ENCODE measurements at places on chromosomes 3 and 15.

DNA sequence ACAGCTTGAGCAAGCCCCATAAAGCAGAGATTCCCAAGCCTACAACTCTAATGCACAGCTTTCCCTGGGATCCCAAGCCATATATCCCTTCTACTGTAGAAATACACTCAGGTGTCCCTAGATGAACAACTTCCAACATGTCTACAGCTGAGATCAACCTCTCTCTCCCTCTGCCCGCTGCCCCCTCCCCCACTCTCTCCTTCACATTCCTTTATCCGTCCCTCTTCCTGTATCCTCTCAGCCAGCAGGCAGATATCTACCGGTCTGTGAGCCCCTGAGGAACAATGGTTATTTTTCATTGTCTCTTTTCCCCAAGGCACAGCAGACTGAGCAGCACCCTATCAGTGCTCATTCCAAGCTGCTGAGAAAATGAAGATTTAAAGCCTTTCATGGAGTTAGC, 138.6 kb downstream of the SUCLG2 start:
- no peak for DNase-seq

DNA sequence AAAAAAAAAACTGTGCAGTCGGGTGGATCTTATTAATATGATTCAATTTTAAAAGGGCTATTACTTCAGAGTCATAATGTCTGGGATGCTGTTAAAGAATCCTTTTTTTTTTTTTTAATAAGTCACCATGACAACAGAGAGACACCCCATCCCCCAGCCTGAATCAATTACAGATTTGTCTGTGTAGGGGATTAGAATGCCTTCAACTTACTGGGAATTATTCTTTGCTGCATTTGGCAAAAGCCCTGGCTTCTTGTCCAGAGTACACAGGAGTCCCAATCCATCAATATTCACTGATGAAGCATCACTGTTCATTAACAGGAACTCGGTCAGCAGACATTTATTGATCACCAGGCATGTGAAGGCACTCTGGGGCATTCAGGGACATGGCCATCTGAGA, 12.7 kb upstream of the PXYLP1 start:
- no peak for DNase-seq

GRCh38 chr3:30271781-30272180, 334.6 kb upstream of the TGFBR2 start:
- DNase-seq = no peak

DNA sequence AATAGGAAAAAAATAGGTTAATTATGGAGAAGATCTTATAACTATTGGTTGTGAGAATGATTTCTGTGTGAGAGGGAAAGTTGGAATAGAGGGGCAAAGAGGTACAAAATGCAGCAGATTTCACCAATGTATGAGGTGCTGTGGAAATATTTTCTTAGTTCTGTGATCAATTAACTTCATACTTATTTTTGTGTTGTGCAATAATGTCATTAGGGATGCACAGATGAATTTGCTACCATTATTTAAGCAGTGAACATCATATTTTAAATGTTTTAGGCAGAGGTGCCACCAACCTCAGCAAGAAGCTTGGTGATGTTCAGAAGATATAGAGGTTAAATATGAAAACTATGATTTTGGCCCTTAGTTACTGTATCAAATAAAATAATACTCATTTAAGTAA, 21.6 kb downstream of the MBNL1 start:
- DNase-seq = no peak

DNA sequence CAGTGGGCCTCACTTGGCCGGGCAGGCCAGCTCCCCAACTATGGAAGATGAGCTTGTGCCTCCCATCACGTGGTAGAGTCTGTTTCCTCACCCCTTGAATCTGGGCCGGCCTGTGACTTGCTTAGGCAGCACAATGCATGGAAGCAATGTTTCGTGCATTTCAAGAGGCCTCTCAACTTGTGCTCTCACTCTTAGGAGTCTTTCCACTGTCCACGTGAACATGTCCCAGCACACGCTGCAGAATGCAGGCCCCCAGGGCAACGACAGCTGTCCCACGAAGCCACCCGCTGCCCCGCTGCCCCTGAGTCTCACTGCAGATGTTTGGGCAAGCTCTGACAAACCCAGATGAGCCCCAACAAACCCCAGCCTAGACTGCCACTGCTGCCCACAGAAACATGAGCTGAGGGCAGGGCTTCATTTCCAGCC, 27.2 kb upstream of the SLC41A3 start:
- DNase-seq = no peak

DNA sequence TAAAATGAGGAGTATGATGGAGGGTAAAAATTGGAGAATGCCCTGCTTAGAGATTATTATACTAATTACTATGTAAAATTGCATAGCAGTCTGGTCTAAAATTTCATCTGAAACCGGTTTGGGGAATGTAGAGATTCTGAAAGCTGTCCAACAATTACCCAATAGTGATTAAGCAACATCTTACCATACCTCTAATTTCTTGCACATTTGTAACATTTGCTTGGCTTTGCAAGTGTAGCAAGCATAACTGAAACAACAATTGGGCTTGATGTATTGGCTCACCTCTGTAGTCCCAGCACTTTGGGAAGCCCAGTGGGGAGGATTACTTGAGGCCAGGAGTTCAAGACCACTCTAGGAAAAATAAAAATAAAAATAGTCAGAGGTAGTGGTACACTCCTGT, 17.4 kb downstream of the AADACL2 start:
- no peak for DNase-seq

- no peak for DNase-seq
Measured at GRCh38 chr15:91652610-91653207, 200.8 kb upstream of the SLCO3A1 start.

GRCh38 chr3:149765762-149766334, 13.6 kb upstream of the COMMD2 start:
- no peak for DNase-seq

DNA sequence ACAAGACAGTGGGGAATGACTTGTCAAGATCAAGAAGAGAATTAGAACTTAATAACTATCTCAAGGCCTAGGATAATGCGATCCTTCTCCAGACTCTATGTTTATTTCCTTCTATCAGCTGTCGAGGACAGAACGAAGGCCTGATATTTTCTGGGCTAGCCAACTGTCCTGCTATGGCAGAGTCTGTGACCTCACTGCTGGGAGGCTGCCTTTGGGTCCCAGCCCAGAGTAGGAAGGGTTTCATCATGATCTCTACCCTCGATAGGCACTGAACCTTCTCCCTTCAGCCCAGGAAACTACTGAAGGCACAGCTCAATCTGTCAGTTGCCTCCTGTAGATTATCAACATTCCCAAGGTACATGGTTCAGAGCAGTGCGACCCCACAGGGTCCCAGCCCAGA, 237.2 kb downstream of the ATP8B4 start:
- no peak for DNase-seq

DNA sequence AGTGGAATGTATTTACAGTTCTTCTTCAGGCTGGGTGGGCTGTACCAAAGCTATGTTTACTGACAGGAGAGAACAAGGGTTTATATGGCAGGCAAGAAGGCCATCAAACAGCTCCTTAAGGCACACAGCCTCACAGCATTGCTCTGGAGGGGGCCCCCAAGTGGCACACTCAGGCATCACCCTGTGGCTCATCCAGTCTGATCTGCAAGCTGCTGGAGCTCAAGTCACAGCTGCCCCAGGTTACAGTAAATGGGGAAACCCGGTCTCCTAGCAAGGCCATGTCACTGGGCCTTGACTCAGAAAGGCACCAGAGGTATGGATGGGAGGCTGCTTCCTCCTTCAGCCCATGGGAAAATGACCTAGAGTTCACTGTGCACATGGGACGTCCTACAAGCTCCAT, 67.5 kb downstream of the TFG start:
- no peak for DNase-seq

DNA sequence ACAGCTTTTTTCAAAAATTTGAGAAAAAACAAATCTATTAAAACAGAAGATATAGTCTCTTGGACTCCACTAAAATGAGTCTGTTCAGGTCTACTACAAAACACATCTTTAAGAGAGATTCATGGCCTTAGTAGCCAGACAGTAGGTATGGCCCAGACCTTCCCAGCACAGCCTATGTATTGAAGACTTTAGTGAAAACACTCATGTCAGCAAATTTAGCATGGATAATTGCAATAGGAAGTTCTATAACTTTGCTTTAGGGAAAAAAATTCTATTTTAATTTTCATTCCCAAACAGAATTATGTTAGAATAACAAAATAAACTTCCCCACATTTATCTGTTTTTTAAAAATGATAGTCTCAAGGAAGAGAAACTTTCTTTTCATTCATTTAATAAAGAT, 976.6 kb downstream of the FHIT start:
- DNase-seq = no peak

DNA sequence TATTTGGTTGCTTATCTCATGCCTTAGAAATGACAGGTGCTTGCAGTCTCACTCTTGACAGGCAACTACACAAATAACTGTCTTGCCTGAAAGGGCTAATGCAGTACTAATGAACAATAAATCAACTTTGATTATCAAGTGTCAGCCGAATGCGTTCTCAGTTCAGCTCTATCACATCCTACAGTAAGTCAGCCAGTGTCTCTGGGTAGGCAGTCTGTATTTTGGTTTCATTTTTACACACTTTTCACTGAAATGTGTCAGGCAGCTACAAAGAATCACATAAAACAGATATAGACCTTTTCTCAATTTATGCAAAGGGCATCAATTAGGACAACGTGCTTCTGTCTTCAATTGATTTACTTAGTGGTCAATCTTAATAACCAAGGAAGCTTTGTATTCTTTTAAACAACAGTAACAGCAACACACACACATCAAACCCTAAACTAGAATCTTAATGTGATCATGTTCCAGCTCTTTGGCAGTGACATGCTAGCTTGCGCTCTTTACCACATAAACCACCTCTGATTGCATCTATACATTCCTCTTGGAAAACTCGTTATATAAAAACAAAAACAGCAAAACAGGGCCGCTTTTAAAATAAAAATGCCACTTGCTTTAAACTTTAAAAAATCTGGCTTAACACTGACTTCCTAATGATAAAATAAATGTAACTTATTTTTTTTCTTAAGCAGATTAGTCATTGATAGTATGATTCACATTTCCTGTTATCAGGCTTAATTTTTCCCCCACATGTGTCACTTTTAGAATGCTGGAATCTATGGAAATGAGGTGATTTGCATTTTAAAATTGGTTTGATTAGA, 520.4 kb downstream of the FOXP1 start:
- DNase-seq = no peak

GRCh38 chr3:197791113-197791891, at the start of gene LRCH3:
TSS of gene LRCH3 (plus strand) at chr3:197791254. CDS start at chr3:197791279, 25 bp downstream.
- peak; percentile 56 for DNase-seq

DNA sequence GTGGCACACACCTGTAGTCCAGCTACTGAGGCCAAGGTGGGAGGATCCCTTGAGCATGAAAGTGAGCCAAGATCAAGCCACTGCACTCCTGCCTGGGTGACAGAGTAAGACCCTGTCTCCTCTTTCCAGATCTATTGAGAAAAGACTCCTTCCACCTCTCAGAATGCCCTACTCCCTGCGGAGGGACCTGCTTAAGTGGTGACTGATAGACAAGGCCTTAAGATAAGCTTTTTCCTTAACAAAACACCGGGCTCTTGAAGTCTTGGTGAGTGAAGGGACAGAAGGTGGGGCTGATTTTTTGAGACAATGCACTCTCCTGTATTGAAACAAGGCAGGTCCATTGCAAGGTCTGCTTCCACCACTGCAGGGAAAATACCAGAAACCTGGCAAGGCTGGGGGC, 338.4 kb upstream of the FRG2C start:
- no peak for DNase-seq

DNA sequence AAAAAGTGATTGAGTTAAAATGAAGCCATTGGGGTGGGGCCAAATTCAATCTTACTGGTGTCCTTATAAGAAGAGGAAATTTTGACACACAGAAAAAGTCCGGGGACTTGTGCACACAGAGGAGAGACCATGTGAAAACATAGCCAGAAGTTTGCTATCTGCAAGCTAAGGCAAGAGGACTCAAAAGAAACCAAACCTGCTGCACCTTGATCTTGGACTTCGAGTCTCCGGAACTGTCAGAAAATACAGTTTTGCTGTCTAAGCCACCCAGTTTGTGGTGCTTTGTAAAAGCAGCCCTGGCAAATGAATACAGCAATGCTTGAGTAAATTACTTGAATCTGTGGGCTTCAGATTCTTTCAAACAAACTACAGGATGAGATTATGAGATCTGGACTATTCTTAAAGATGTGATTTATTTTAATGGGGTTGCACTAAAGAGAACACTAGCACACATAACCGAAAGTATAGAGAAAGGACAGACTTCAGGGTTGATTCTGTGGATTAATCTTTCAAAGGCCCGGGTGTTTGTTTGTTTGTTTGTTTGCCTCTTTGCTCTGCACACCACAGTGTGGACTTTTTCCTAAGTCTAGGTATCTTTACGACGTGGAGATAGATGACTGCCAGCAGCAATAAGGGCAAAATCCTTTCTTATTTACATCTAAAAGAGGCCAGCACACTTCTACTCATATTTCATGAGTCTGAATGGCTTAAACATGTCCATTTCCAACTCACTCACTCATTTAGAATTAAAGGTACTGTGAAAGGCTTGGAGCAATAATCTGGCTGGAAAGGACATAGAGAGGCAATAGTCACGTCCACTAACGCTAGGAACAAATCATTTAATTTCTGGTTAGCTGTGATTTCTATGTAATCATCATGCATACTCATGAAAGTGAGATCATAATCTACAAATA, 53.9 kb upstream of the SSR3 start:
- DNase-seq = no peak

DNA sequence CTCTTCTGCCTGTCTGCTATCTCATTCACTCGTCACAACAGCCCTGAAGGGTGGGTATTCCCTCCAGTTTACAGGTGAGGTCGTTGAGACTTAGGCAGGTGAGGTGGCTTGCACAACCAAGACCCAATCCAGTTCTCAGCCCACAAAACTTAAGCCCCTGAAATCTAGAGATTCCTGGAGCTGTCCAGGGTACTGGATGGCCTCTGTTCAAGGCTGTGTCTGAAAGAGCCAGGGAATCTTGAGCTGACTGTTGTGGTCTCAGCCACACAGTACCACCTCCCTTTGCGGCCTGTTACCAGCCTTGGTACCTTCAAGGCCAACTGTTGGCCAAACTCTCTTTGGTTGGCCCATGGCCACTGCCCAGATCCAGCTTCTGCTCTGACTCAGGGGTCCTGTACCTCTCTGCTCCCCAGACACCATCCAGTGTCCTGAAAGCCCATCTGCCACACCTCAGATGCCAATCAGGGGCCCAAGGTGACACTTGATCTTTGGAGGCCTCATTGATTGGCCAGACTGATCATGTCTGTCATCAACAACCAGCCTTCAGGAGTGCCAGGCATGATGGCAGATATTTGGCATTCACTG, 10.9 kb upstream of the FAM107A start:
- DNase-seq = no peak

DNA sequence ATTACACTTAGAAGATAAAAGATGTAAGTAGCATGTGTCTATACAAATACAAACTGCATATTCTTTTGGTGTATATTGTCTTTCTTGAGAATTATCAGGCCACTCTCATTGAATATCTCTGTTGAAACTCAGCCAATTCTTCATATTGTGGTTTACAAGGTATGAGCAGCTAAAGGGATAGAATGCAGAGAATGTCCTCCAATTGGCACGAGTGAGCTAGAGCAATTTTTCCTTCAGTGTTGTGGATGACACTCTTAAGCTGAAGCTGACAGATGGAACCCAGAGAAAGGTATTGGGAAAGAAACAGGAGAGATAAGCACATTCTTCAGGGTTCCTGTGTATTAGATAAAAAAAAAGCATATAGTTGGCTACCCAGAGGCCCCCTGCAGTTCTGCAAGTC, 453.1 kb downstream of the EPHA3 start:
- DNase-seq = no peak

GRCh38 chr15:39680868-39681267, 100.0 kb downstream of the THBS1 start:
- no peak for DNase-seq

Data from stimulated activated CD8-positive, alpha-beta memory T cell treated with anti-CD3 and anti-CD28 coated beads, Interleukin-7, amount 100 ng/mL, for 4 hours (primary cell).